HCT116 (cell line): ENCODE measurements at places on chromosomes 1 and 21.

DNA sequence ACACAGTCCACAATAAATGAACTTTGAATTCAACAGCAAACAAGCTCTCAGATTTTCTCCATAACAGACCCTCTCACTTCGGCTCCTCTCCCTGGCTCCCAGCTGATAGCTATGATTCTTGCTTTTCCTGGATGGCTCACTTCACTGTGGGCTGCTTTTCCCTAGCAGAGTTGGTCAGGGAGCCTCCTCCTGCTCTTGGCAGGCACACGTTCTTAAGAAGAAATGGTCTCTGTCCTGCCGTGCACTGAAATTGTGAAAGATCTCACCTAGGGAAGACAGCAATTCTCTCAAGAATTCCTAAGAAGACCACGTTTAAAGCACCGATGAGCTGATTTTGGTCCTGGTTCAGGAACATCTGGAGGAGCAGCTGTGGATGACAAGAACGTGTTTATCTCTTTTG is 148.5 kb upstream of the KCNK2 start:
- no peak for DNase-seq

DNA sequence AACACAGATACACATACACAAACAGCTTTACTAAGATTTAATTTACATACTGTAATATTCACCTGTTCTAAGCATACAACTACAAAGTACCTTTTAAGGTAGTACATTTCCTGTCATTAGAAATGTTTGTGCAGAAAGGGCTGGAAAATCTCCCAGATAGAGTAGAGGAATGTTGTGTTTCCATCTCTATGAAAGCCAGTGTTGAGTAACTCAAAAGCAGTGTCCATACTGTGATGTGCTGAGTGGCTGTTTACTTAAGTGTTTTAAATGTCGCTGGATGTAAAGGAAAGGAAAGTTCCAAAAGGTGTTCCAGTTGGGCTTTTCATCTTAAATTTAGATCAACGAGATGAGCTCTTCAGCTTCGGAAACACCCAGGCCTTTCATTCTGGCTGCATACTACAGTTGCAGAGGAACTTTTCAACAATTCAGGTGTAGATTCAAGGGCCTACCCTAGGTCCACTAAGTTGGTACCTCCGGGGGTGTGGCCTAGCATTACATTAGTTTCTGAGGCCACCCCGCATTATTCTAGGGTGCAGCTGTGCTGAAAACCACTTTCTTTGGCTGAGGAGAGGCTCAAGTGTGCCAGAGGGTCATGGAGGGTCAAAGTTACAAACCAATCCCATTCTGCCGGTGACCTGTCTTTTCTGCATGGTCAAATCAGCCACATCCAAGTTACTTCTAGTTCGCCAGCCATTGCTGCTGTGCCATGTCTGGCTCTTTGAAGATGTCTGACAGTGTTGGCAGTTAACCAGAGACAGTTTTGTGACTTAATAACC is 78.1 kb downstream of the LRRC8D start:
- no peak for DNase-seq

GRCh38 chr1:234735916-234736315 is 125.9 kb upstream of the IRF2BP2 start:
- no peak for DNase-seq

GRCh38 chr21:37419228-37419906 is 52.8 kb downstream of the DYRK1A start:
- no peak for DNase-seq

DNA sequence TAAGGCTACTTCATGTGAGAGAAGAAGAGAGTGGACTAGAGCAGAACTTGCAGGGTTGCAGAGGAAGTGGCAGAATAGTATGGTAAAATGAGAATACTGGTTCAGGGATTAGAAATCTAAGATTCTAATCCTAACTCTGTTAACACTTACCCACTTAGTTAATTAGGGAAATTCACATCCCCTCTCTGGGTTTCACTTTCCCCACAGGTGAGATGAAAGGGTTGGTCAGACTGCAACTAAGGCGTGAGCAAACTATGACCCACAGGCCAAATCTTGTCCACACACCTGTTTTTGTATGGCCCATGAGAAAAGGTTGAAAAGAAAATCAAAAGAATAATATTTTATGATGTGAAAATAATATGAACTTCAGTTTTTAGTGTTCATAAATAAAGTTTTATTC is 117.5 kb downstream of the MACF1 start:
- no peak for DNase-seq

- DNase-seq = no peak
Measured at GRCh38 chr1:78678324-78678723, 28.7 kb downstream of the IFI44 start.

DNA sequence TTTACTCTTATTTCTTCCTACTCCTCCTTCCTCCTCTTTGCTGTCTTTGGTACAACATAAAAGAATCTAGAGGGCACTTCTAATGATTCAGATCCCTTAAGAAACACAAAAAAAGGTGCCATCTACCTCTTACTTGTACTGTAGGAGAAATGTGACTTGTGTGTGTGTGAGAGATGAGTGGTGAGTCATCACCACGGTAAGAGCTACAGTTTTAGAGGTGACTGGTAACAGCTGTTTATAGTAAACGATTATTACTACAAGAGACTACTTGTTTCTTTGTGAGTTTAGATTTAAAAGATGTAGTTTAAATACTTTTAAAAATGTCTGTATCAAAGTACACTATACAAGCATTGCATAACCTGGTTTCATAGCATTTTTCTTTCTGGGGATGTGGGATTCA is 40.4 kb downstream of the SLC35D1 start:
- no peak for DNase-seq
